ENCODE measurements at places on chromosomes 7 and 10.

DNA sequence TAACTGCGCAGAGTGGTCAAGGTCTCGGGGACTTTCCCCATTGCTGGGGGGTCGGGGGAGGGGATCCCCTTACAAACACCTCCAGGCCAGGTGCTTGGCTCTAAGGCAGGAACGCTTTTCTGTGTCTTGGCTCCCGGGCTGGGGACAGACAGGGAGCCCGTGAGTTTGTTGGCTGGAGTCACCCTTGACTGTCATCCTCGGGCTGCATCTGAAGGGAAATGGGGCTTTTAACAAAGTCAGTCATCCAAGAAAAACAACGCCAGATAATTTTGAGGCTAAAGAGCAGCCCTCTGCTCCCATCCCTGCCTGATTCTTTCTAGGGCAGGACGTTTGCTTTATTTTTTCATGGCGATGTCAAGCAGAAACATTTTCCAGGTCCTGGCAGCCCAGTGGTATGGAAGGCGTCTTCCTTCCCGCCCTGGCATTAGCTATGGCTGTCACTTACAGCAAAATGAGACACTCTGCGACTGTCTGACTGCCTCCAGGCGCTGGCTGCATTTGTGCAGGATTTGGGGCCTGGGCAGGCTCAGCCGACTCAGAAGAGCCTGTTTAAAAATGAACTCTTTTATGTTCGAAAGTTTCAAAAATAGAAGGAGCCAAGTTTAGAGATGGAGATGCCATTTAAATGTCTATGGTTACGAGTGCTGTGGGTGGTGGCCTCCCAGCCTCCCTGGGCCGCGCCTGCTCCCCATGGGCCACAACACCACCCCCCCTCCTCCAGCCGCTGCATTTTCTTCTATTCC is 54.7 kb upstream of the TNS3 start:
- DNase-seq = no peak

GRCh38 chr7:2109936-2110609 is 122.7 kb downstream of the MAD1L1 start:
- no peak for DNase-seq

DNA sequence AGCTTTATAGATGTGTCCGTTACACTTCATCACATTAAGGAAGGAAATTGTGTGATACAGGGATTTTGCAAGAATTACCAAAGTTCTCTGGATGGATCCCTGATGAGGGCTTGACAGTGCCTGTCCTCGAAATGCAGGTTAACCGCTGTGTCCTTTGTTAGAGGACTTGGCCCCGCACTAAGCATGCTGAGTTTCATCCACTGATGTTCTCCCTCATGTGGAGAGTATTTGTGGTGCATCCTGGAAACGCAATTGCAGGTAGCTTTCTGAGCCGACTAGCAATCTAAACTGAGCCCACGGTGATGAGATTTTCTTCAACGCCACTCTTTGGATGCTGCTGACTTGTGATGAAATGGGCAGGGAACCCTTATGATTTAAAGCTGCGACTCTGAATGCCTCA is 71.9 kb upstream of the STK17A start:
- no peak for DNase-seq

DNA sequence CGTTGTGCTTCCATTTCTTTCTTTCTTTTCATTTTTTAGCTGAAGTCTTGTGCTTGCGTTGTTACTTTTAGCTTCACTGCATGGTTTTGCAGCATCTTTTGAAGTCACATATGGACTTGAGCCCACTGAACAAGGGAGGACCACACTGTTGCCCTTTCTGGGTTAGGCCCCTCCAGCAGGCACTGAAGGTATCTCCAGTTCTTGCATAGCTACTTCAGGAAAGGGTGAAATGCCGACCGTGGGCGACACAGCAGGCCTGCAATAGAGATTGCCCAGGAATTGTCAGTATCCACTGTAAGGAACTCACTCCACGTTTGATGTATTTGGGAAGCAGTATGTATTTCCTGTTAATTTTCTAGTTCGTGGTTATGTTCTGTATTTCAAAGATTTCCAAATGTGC is 85.1 kb downstream of the WDR37 start:
- no peak for DNase-seq

DNA sequence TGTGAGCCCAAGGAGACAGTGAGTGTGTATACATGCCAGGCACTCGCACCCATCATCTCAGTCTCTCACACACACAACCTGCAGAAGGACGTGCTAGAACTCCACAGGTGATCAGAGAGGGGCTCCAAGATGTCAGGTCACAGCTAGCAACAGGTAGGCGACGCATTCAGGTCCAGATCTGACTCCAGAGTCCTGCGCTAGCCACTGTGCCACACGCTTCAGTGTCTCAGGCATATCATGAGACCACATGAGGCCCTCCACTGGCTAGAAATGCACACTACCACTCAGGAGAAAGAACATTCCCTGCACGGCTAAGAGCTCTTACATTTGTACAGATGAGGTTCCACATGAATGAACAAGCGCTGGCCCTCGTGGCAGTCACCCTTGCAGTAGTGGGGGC is 11.5 kb downstream of the AKR1B1 start:
- DNase-seq = no peak

DNA sequence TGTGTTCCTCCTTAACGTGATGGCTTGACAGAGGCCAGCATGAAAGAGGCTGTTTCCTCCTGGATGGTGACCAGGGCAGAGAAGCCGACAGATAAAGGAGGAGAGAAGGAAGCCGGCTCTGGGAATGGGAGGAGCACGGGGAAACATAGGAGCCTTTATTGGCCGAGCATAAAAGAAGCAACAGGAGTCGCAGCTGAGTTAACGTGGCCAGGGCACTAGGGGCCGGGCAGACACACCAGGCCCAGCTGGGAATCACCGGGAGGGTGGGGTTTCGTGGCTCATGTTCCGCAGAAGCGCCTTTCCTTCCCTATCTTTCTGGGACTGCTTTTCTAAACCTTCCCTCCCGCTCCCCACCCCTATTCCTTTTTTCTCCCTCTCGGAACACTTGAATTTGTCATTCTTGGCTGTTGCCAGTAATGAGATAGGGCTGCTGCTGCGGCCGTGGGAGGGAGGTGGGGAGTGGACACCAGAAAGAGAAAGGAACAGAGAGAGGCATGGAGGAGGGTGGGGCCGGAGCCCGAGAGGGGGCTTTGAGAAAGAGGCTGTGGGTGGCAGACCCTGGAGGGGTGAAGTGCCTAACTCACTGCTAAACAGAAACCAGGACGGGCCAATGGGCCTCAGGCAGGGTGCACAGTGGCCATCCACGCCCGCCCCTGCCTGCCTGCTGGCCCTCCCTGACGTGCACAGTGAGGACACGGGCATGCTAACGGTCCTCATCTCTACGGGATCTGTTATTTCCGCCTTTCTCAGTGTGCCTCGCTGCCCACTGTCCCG is 65.2 kb downstream of the COL13A1 start:
- no peak for DNase-seq

- DNase-seq = no peak
Observed at GRCh38 chr10:99527526-99528493, 4.9 kb upstream of the NKX2-3 start.

GRCh38 chr7:36205803-36206202 is 52.7 kb downstream of the EEPD1 start:
- no peak for DNase-seq

- DNase-seq = no peak
Observed at GRCh38 chr7:139696552-139696951, 81.2 kb downstream of the HIPK2 start.

DNA sequence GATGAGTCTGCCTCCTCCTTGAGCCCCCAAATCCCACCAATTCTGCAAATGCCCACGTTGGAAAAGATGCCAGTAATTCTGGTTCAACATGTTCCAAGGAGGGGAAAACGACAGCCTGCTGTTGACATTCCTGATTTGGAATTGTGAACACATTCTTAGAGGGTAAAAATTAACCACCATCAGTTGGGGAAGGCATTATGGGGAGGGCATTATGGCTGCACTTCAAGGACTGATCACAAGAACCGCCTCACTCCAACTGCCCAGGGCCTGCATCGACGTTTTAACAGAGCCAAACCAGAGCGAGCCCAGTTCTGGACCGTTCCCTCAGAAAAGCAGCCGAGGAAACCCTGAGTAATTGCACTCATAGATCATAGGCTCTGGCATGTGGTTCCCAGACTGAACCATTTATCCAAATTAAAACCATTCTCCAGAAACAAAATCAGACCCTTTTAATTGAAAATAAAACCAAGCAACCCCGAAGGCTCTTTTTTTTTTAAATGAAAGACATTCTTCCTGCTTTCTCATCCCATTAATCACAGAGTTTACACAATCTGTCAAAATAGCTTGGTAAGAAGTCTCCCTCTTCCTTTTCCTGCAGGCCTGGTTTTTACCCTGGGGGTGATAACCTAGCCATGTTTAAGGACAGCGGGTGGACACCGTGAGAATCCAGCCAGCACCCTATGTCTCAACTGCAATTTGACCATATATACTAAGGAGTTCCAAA is 8.0 kb downstream of the TNS3 start:
- no peak for DNase-seq

GRCh38 chr7:46725838-46726237 is 804.8 kb upstream of the IGFBP3 start:
- no peak for DNase-seq

- peak; percentile 19 for DNase-seq
Observed at GRCh38 chr7:154914996-154915380, 87.9 kb downstream of the PAXIP1 start.

DNA sequence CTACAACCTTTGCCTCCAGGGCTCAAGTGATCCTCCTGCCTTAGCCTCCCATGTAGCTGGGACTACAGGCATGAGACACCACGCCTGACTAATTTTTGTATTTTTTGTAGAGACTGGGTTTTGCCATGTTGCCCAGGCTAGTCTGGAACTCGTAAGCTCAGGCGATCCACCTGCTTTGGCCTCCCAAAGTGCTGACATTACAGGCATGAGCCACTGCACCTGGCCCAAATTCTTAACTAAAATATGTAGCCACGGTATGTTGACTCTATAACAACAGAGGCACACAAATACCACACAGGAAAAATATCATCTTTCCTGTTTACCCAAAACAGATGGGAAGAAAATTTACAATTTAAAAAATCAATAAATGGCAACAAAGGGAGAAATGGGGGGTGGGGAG is 115.8 kb downstream of the ATE1 start:
- DNase-seq = no peak

DNA sequence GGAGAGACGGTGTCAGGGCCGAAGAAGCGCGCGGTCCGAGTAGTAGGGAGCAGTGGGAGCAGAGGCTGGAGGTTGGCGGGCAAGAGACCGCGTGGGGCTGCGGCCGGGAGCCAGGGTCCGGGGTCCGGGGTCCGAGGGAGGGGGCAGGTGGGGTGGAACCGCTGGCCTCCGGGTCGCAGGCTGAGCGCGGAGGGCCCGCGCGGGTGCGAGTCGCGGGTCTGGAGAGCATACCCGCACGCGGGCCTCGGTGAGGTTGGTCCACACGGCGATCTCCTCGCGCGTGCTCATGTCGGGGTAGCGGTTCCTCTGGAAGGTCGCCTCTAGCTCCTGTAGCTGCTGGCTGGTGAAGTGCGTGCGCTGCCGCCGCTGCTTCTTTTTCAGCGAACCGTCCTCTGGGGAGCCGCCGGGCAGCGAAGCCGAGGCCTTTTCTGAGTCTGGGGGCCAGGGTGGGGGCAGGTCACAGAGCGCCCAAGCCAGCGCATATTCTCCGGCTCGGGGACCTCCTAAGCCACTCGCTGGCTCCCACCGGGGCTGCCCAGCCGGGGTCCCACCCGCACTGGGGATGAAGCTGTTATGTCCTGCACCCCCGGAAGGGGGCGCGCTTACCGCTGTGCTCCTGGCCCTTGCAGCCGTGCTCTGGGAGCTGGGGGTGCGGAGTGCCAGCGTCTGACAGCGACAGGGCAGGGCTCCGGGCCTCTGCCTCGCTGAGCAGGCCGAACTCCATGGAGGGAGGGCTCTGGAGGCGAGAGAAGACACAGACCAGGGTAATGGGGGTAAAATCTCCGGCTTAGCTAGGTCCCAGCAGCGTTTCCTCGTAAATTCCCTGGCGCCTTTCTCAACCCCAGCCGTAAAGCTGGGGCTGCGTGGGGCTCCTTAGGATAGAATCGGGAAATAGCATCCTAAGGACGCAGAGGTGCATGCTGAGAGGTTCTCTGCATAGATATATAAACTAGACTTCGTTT is 5.5 kb downstream of the ELOVL3 start:
- DNase-seq = no peak

GRCh38 chr10:104580321-104580720 is 60.8 kb upstream of the SORCS3 start:
- no peak for DNase-seq

- DNase-seq = peak; percentile 93
Observed at GRCh38 chr7:20514364-20514763, 101.1 kb upstream of the ABCB5 start.

DNA sequence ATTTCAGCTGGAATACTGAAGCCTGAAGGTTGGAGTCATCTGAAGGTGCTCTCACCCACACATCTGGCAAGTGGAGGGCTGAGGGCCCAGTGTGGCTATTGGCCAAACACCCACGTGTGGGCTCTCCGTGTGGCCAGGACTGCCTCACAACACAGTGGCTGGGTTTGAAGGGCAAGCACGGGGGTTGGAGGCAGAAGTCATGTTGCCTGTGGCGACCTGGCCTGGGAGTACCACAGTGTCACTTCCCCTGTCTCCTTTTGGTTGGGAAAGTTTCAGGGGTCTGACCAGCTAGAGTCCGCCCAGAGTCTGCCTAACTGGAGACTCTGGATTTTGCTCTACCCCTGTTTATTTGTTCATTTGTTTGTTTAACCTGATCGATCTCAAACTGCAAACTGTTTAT is 169.5 kb downstream of the DNAJB6 start:
- no peak for DNase-seq
